Colonic mucosa (tissue), 4 donors: ENCODE measurements at places on chromosomes 4 and X. TPM values are rescaled to one million over a fixed set of nuclear protein-coding genes. Genes with fewer than 3 reads are reported as not detected.

- DNase-seq, result no peak
Observed at GRCh38 chrX:4655743-4656142, 942.3 kb upstream of the PRKX start.

DNA sequence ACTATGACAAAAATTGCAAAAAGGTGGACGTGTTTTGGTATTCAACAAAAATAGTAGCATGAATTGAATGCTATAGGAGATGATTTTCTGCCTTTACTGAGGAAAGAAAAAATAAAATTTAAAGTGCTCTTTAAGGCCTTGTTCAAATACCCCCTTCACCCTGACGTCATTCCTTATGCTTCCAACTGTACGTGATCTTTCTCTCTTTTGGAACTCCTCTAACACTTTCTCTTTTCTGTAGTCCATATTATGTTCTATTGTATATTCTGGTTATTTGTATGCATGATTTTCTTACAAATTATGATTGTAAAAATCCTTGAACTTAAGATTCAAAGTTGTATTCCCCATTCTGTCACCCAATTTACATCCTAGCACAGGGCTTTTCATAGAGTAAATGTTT, 100.5 kb downstream of the POU4F2 start:
- DNase-seq, result no peak

The RIPPLY1 gene
- not detected for total RNA-seq

- no peak for DNase-seq
Observed at GRCh38 chrX:104695593-104695992, 129.6 kb downstream of the IL1RAPL2 start.

DNA sequence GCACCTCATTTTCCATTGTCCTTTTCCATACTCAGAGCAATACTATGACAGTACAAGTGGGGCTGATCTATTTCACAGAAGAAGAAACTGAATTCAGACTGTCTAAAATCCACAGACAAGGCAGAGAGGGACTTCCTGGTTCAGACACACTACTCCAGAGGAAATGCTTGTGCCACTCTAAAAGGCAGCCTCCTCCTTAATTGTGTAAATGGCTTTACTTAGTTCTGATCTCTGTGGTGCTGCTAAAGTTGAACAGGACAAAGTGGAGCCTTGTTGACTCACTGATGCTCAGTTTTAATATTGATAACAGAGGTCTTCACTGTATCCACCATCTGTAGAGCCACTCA, 122.4 kb downstream of the KIT start:
- no peak for DNase-seq

GRCh38 chr4:165634766-165635165, 238.3 kb upstream of the TLL1 start:
- DNase-seq, result no peak

DNA sequence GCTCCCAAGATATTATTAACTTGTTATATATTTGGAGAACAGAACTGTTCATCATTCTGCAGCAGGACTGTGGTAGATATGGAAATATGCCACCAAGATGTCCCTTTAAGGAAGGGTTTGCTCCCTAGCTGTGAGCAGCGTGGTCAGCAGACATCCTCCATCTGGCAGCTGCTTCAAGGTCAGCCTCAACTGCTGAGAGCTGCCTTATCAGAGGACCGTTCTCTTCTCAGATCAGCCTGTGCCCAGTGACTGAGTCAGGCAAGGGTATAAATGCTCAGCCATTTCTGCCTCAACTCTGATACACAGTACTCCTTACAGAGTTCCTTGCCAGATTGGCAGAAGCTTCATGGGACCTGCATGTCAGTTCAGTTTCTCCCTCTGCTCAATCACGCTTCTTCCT, 63.4 kb upstream of the MAGEB2 start:
- no peak for DNase-seq

The PCYT1B gene
- 0.30 TPM for total RNA-seq

The ZNF630 gene
- total RNA-seq, result 2.6 TPM

GRCh38 chr4:96827086-96827485, 987.2 kb downstream of the PDHA2 start:
- DNase-seq, result no peak
